Nucleus accumbens (tissue), 56 donors: ENCODE measurements at places on chromosomes 11 and 22.

- DNase-seq = no peak
Measured at GRCh38 chr22:37641561-37641949, 2.1 kb downstream of the SH3BP1 start.

GRCh38 chr11:8671193-8671612 is 11.3 kb downstream of the TRIM66 start:
- DNase-seq = no peak

- no peak for DNase-seq
Measured at GRCh38 chr22:25818541-25818940, 76.6 kb downstream of the MYO18B start.

DNA sequence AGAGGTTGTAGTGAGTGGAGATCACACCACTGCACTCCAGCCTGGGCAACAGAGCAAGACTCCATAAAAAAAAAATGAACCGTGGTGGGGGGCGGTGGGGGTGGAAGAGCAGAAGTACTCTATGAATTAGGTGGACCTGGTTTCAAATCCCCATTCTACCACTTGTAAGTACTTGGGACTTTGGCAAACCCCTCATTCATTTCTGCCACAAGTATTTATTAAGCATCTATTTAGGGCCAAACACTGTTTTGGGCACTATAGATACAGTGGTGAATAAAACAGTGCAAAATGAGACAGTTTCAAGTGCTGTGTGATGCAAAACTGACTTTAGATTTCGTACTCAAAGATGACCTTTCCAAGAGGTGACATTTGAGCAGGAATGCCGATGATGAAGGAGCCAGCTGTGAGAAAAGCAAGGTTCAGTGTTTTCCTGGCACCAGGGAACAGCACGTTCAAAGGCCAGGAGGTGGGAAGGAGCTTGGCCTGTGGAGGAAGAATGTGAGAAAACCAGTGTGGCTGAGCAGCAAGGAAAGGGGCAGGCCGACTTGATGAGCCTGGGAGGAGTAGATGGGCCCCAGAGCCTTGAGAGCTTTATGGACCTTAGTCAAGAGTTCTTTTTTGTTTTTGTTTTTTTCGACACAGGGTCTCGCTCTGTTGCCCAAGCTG is 1.4 kb upstream of the TMEM134 start:
- no peak for DNase-seq

GRCh38 chr22:31973739-31974138 is 29.4 kb downstream of the YWHAH start:
- no peak for DNase-seq

DNA sequence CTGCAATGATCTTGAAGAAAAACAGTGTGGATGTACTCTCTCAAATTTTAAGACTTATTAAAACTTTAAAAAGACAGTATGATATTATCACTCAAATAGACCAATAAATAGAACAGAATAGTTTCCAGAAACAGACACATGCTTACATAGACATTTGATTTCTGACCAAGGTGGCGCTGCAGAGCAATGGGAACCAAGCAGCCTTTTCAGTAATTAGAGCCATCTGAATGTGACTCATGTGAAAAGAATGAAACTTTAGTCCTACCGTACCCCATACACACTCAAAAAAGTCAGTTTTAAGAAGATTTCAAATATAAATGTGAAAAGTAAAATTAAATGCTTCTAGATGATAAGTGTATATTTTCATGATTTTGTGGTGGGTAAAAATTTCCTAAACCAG is 74.2 kb upstream of the MS4A8 start:
- no peak for DNase-seq

- DNase-seq = no peak
Measured at GRCh38 chr11:125892071-125892470, 4.6 kb downstream of the HYLS1 start.

DNA sequence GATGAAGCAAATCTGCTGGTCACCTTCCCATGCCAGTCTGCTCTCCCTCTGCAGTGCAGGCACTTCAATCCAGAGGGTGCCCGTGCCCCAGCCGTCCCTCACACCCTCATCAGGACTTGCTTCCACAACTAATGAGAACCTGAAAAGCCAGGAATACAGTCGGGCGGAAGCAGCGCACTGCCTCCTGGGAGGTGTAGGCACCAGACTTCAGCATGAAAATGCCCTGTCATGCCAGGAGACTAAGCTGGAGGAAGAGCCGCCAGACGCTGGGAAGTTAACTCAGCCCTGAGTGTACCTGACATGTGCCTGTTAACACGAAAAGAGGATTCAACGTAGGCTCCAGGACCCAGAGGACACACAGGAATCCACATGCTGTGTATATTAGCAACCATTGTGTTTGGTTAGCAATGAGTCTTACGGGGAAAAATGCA is 40.1 kb upstream of the FLI1 start:
- DNase-seq = no peak

DNA sequence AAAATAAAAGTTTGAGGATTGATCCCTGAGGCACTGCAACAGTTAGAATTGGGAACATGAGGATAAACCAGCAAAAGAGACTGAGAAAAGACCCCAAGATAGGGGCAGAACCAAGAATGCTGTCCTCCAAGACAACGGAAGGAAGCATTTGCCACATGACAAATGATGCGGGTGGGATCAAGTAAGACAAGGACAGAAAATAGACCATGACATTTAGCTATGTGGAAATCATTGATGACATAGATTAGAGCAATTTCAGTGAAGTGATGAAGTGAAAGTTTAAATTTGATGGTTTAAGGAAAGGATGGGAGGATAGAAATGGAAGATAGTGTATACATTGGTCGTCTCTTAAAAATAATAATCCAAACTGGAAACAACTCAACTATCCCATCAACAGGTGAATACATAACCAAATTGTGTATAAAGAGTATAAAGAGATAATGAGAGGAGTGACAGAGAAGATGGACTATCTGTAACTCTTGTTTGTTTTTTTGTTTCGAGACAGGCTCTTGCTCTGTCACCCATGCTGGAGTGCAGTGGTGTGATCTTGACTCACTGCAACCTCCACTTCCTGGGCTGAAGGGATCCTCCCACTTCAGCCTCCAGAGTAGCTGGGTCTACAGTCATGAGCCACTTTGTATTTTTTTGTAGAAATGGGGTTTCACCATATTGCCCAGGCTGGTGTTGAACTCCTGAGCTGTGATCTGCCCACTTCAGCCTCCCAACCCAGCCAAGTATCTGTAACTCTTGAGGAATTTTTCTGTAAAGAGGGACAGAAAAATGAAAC is 48.7 kb upstream of the FDX1 start:
- no peak for DNase-seq

- DNase-seq = no peak
Measured at GRCh38 chr11:75145196-75145971, 5.5 kb upstream of the SLCO2B1 start.

DNA sequence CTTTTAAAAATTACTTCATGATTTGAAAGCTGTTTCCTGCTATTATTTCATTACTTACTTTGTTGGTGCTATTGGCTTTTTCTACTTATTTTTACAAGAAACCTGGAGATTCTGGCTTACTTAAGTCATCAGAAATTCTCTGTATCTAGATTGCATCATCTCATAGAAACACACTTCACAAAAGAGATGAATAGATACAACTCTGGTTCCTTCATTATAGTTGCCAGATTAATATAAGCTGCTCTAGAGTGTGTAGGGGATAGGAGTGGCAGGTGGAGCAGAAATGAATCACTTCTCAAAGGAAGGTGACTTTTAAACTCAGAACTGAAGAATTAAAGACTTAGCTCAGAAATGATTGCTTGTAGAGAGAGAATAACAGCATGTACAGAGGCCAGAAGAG is 20.0 kb downstream of the CYP2R1 start:
- no peak for DNase-seq

- DNase-seq = no peak
Measured at GRCh38 chr22:29700900-29701154, 19.0 kb upstream of the CABP7 start.

GRCh38 chr11:20397281-20397680 is 9.8 kb downstream of the PRMT3 start:
- no peak for DNase-seq

DNA sequence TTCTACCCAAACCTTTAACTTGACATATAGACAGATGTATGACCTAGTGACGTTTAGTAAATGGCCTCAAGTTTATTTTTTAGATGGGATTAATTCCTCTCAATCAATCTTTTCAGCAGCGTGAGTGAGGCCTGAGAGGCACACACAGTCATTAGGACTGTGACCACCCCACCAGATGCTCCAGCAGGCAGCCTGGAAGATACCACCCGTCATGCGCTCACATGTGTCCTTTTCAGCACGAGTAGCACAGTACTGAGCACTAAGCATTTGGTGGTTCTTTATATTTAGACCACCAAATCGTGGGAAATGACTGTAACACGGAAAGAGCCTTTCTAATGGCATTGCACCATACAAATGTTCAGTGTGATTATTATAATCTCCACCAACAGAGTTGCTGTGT is 354.6 kb upstream of the DDI1 start:
- DNase-seq = no peak

DNA sequence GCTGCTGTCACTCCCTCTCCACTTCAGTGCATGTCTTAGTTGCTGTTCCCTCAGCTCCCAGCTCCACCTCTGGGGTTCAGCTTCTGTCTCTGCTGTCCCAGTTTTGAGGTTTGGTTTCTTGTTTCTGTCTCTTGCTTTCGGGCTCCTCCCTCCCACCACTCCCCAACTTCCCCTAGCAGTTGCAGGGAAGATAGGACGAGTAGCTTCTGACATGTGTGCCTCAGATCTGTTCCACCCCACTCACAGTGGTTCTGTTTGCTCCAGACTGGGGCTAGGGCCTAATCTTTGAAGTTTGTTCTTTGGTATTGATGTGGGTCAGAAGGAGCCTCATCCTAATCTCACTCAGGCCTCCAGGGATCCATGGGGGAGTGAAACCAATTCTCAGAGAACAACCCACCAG is 2.6 kb upstream of the RRM1 start:
- no peak for DNase-seq

DNA sequence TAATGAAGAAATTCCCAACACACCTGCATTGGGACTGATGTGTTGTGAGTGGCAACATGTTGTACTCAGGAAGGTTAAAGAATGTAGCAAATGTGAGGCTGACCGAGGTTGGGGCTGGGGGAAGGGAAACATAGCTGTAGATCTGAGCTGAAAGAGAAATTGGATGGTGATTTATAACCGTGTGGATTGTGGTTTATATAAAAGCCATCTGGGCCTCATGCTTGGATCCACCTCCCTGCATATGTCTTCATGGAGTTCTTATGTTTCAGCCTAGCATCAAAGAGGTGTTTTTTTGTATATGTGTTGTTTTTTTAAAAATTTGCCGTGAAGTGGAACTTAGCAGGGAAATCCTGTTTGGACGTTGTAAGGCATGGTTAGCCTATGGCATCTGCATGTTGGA is 141.3 kb downstream of the NAV2 start:
- no peak for DNase-seq

GRCh38 chr22:26616650-26617049 is 1.2 kb downstream of the CRYBB1 start:
- no peak for DNase-seq

DNA sequence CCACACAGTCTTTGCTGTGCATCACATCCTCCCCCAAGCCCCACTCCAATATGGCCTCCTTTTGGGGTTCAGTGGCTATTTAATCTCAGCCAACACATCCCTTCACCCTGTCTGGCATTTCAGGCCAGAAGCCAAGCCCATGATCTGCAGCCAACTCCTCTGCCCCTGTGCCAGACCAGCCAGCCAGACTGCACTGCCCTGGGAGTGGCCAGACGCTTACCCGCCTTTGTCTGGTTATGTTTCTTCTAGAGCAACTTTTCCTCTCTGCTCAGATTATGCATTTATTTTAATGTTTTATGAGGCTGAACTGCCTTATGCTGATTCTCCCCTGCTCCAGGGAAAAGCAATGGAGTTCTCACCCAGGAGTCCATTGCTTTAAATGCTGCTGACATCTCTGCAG is 206.7 kb upstream of the TBCEL start:
- DNase-seq = no peak

- DNase-seq = no peak
Measured at GRCh38 chr11:45754261-45754709, 50.7 kb upstream of the SLC35C1 start.

DNA sequence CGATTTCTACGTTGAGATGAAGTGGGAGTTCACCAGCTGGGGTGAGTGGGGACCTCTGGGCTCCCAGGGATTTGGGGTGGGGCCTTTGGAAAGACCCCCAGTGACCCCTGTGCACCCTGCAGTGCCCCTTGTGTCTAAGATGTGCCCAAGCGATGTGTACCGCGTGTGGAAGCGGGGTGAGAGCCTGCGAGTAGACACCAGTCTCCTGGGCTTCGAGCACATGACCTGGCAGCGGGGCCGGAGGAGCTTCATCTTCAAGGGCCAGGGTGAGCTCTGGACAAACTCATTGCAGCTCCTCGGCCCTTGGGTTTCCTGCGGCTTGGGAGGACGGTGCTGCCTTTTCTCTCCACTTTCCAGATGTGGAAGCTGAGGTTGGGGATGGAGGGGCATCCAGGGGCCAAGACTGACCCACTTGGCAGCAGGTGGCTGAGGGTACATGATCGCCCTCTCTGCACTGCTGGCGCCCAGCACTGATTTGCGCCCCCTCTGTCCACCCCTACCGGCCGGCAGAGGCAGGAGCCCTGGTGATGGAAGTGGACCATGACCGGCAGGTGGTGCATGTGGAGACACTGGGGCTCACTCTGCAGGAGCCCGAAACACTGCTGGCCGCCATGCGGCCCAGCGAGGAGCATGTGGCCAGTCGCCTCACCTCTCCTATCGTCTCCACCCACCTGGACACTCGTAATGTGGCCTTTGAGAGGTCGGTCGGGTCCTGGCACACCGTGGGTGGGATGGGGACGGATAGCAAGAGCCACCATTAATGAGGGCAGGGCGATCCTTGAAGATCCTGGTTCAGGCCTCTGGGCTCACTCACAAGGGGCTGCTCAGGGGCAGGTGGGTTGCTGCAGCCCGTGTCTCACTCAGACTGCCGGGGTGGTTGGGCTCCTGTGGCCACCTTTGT is 2.6 kb downstream of the ANKRD13D start:
- DNase-seq = no peak

GRCh38 chr11:87909178-87909577 is 266.1 kb downstream of the RAB38 start:
- no peak for DNase-seq

DNA sequence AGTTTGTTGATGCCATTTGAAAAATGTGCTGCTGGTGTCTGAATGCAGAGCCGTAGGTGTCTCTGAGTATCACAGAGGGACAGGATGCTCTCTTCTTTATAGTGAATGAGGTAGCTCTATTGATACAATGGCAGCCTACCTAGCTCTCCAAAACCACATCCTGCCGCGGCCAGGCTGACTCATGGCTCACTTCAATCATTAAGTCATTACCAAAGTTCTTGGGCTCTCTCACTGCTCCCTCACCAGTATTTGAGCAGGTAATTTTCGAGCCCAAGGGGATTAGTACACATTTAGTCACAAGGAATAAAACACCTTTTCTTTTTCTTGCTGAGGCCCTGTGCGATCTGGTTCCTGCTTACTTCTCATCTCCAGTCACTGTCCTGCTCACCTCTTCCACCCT is 509.0 kb upstream of the LARGE1 start:
- DNase-seq = no peak

- DNase-seq = peak; percentile 17
Measured at GRCh38 chr22:42431401-42432019, 693 bp downstream of the NFAM1 start.

GRCh38 chr11:112630496-112630895 is 330.7 kb upstream of the NCAM1 start:
- DNase-seq = no peak

- no peak for DNase-seq
Measured at GRCh38 chr11:5626196-5626595, 1.4 kb downstream of the TRIM34 start.

GRCh38 chr11:3605771-3606203 is 36.0 kb downstream of the ART5 start:
- no peak for DNase-seq
